ENCODE measurements at places on chromosomes 16 and 17. TPM values are rescaled to one million over a fixed set of nuclear protein-coding genes. Genes with fewer than 3 reads are reported as not detected.

GRCh38 chr17:30854146-30854545, 22.4 kb downstream of the ATAD5 start:
- peaks cover 15% of the 10 kb centered on the region for H3K36me3 ChIP-seq
- no peaks in the 10 kb centered on the region for H3K27me3 ChIP-seq
- no peak overlapping the region for H3K27ac ChIP-seq
- H3K4me1 ChIP-seq, result no peaks in the 10 kb centered on the region
- no peak overlapping the region for H3K4me3 ChIP-seq

DNA sequence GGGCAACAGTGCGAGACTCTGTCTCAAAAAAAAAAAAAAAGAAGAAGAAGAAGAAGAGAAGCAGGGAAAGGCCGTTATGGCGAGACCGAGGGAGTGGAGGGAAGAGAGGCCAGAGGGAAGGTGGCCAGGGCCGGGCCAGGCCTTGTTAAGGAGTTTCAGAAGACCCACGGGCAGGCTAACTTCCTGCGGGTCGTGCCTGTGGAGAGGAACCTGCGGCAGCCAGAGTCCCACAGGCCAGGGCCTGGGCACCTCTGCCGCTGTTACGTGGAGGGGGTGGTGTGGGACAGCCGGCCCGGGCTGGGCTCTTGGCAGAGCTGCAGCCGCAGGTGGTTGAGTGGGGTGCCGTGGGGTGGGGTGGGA, 5.4 kb downstream of the WDR81 start:
- H3K27me3 ChIP-seq, result no peaks in the 10 kb centered on the region
- no peak overlapping the region for H3K4me3 ChIP-seq
- H3K27ac ChIP-seq, result no peak overlapping the region
- DNase-seq, result no peak
- no peaks in the 10 kb centered on the region for H3K36me3 ChIP-seq

Gene C16orf90
- not detected for total RNA-seq

DNA sequence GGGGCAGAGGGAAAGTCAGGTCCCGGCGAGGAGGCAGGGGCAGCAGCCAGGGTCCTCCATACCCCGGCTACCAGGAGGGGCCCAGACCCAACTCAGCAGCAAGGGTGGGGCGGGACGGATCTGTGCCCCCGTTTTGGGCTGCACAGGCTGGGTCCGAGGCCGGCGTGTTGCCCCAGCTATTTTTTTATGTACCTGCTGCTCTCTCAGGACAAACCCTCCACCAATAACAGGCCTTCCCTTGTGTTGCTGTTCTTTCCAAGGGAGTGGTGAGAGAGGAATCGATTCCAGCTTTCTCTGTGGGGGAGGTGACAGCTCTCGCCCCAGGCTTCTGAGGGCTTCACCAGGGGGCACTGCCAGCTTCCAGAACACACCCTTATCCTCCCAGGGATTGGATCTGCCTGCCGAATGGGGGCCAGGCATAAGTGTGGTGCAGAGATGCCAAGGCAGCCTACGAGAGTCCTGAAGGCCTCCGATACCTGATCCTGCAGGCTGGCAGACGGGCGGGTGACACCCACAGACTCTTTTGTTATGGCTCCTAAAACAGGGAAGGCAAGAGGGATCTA, 22.3 kb downstream of the RTN4RL1 start:
- no peak overlapping the region for H3K27ac ChIP-seq
- no peak overlapping the region for H3K4me3 ChIP-seq
- no peak for DNase-seq
- H3K4me1 ChIP-seq, result peaks cover 7% of the 10 kb centered on the region
- H3K27me3 ChIP-seq, result no peaks in the 10 kb centered on the region
- H3K36me3 ChIP-seq, result no peaks in the 10 kb centered on the region

Gene TTYH2
- 10.8 TPM for total RNA-seq

DNA sequence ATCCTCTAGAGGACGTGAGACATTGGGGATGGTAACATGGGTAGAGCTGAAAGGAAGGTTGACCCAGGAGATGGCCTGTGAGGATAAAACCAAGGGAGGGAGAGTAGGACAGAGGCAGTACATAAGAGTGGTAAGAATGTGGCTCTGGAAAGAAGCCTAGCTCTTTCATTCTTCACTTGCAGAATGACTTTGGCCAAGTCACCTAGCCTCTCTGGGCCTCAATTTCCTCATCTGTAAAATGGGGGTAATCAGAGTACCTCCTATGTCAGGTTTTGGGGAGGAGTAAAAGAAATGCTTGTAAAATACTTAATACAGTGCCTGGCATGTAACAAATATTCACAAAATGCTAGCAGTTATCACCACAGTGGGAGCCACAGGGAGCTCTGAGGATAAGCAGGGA, 6.9 kb downstream of the KDM6B start:
- H3K27ac ChIP-seq, result peak overlapping the region; percentile 97
- no peak for DNase-seq
- peak overlapping the region; percentile 94 for H3K4me3 ChIP-seq
- H3K4me1 ChIP-seq, result peaks cover 41% of the 10 kb centered on the region
- H3K27me3 ChIP-seq, result no peaks in the 10 kb centered on the region
